NCI-H1048 (cell line): ENCODE measurements at places on chromosomes 6 and 20.

- DNase-seq, result no peak
Measured at GRCh38 chr20:60365064-60365666, 406.9 kb downstream of the CDH26 start.

DNA sequence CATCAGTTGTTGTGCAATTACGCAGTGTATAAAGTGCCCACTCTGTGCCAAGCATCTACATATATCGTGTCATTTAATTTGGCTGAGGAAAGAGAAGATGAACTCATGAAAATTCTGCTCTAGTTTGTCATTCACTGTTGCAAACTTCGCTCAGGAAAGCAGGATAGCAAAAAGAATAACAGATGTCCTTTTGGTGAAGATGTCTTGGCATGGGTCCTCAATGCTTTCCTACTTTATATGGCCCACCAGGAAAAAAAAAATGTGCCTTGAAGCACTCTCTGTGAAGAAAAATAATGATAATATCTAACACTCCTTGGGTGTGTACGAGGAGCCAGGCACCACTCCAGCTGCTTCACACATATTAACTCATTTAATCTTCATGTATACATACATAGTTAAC is 5.6 kb upstream of the PHACTR1 start:
- no peak for DNase-seq

- no peak for DNase-seq
Measured at GRCh38 chr6:7954477-7955200, 44.1 kb upstream of the TXNDC5 start.

GRCh38 chr6:13978102-13978640 is 53.4 kb downstream of the RNF182 start:
- DNase-seq, result no peak

DNA sequence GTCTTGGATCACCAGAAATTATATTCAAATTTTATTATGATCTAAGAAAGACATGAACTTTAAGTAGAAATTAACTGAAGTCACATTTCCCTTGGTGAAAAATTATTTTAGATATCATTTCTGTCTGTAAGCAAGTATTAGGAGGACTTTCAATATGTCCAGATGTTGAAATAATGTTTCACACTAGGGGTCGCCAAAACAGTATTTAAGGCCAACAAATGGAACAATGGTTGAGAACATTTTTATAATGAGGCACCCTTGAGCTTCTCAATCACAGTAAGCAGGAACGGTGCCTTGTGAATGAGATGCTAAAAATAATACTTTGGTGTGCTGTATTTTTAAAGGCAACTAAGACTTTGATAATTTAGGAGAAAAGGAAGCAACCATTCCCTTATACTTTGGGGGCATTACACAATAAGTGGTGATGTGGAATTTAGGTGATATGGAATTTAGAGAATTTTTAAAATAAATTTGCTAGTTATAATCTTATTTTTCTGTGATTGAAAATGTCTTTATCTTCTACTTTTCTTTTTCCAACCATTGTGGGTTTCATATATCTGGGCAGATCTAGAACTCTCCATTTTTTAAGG is 9.6 kb upstream of the SF3B5 start:
- peak; percentile 41 for DNase-seq

DNA sequence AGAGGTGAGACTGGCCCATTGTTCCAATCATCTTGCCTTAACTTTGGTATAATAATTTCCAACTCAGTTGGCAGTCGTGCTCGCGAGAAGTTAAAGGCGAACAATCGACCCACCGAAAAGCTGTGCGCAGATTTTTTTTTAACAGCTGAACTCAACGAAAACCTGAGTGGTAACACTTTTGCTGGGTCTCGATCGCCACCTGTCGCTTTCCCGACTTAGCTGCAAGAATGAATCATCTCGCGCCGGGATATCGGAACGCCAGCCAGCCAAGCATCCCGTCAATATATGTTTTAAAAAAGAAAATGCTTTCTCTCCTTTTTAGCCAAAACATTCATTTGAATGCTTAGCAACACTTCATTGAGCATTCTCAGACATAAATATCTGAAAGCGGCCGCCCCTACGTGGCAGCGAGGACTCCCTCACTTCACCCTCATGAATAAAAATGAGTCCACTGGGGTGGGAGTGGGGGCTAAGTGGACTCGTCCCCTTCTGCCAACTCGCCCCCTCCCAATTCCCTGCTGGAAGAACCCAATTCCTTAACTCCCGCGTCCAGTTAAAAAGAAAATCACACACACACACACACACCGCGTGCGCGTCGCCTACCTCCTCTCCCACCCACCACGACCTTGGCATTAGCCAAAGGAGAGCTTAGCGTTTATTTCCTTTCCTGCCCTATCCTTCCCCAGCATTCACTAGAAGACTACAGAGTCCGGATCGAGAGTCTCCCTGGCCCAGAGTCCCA is 1.5 kb downstream of the COL12A1 start:
- peak; percentile 70 for DNase-seq

DNA sequence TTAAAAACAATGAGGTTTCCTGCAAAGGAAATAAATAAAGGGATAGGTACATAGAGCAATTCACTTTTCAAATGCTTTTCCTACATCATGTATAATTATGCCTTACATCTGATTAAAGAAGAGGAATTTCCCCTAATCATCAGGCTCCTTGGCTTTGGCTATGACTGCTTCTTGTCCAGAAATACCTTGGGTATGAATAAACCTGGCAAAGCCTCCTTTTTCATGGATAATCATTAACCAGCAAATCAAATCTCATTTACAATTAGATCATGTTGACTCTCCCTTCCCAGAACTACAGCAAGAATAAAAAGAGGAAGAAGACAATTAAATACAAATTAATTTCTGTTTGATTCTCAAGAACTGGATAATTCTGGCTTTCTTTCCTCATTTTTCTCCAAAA is 58.0 kb upstream of the CD2AP start:
- DNase-seq, result no peak

- no peak for DNase-seq
Measured at GRCh38 chr6:6872459-6873344, 235.1 kb upstream of the RREB1 start.
